ENCODE measurements at places on chromosomes 7 and 10.

DNA sequence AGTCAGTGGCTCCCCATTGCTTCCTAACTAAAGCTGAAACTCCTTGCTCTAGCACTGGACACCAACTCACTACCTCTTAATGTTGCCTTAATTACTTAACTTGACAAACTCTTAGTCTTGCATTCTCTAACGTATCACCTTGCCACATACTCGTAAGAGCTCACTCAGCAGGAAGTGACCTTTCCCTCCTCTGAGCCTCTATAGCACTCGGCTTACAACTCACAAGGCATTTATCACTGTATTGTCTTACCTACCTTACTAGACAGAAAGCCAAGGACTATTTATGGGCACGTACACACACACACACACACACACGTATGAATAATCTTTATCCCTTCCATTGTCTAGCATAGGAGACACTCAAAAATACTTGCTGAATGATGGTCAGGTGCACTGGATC lies 21.2 kb downstream of the CEP41 start:
- no peak for DNase-seq

- DNase-seq: no peak
Observed at GRCh38 chr7:48839108-48839507, 85.2 kb upstream of the CDC14C start.

DNA sequence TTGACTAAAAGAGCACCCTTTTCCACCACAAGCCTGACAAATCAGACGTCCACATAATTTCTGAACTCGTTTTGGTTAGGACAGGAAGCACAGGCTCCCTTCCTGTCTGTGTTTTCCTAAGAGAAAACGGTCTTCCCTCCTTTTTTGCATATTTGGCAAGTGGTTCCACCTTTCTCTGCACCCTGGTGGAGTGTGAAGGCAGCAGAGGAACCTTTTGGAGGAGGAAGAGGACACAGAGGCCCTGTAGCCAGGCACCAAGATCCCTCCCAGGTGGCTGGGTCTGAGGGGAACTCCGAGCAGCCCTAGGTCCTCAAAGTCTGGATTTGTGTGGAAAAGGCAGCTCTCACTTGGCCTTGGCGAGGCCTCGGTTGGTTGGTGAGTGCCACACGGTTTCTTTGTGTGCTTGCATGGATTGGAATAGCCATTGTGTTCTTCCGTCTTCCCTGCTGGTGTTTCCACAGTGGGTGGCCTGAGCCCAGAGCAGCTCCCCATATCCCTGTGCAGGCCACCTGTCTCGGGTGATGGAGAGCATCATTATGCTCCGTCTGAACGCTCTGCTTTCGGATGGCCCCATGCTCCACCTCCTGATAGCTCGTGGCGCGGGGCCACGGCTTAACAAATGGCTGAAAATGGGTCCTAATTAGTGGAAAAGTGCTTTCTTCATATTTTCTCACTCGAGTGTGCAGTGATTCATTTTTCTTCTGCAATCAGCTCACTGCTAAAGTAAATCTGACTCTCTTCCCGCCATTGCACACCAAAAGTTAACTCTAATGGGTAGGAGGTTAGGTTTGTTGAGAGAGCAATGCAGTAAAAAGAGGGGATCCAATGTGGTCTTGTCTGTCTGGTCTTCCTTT lies 4.2 kb downstream of the IKZF1 start:
- no peak for DNase-seq

GRCh38 chr7:37109016-37109683 lies 339.5 kb downstream of the ELMO1 start:
- DNase-seq: no peak

DNA sequence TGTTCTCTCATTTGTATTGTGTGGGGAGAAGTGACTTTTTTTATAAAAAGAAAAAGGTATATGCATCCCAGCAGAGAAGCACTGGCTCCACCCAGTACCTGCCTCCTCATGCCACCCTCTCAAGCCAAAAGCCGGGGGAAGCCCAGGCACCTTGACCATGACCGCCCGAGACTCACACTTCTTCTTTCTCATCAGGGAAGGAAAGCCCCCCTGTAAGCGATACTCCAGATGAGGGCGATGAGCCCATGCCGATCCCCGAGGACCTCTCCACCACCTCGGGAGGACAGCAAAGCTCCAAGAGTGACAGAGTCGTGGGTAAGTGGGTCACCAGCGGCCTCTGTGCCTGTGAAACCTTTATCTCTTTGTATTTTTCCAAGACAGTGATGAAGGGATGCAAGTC lies 22.9 kb downstream of the IKZF1 start:
- DNase-seq: no peak

DNA sequence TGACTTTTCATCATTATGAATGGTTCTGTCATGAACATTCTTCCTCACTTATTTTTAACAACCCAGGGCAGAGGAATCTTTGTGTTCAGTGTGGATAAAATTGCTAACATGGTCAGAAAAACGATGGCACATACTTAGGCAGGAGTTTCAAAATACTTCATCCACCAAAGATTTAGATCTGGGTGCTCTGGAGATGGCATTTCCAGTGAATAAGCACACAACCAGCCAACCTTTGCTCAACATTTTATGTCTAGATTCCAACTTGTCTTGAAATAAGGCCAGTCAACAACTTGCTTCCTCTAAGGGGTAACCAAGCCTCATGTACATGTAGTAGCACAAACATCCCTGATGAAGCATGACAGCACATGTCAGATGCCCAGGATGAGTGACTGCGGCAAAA lies 33.4 kb upstream of the ADRB1 start:
- DNase-seq: no peak

DNA sequence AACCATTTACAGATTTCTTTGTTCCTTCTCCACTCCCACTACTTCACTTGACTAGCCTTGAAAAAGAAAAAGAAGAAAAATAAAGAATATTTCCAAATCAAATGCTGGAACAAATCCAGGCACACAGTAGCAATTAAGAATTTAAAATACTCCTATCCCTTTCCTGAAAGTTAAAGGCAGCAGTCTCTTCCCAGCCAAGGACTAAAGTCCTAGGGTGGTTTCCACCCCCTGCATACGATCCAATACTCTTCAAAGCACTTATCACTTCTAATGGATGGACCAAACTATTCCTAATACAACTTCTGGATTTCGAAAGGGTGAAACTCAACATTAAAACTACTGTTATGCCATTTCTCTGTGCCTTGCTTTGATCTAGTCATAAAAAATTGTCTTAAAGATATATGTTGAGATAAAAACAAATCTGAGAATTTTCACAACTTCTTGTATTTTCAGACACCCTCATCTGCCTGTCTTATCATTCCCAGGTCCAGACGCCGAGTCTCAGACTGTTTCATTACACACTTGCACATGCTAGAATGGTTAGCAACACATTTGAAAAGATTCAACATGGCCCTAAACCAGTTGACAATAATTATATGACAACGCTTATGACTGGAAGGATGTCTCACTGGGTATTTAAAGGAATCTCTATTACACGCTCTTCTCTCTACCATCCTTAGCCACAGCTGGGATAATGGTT lies 13.4 kb downstream of the ELMO1 start:
- DNase-seq: no peak
